EH (cell line): ENCODE measurements at places on chromosomes 2 and 18.

DNA sequence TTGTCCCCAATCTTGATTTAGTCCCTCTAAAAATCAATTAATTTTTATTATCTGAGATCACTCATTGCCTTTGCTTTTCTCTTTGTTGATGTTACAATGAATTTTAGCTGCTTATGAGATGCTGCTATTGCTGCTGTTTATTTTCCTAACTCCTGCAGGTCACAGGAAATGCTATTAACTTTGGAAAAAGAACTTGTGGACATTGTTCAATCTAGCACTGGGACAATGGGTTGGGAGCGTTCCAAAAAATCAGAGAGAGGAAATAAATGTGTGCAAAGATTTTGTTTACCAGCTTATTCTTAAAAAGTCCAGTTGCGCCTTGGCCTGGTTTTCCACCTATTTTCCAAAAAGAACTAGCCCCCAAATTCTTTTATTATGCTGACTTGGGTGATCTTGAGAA lies 268.3 kb downstream of the PTH2R start:
- DNase-seq, result no peak

DNA sequence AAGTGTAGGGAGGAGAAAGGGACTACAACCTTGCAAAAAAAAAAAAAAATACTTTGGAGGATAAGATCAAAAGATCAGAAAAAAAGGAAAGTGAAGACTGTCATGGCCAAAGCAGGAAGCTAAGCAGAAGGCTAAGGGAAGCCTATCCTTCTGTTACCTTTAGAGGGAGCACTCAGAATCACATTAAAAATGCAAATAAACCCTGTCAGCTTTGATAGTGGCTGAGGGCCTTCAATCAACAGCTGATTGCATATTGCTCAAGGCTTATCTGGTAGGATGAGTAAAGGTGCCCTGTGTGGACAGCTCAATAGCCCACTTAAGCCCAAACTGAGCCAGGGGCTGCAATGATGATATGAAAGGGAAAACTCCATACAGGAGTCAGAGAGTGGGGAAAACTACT lies 1021.2 kb downstream of the LRP1B start:
- DNase-seq, result peak; percentile 4

GRCh38 chr18:46378864-46379207 lies 274.7 kb downstream of the HAUS1 start:
- no peak for DNase-seq

- no peak for DNase-seq
These were observed 155.9 kb downstream of the RAB3GAP1 start for GRCh38 chr2:135208016-135208415.

DNA sequence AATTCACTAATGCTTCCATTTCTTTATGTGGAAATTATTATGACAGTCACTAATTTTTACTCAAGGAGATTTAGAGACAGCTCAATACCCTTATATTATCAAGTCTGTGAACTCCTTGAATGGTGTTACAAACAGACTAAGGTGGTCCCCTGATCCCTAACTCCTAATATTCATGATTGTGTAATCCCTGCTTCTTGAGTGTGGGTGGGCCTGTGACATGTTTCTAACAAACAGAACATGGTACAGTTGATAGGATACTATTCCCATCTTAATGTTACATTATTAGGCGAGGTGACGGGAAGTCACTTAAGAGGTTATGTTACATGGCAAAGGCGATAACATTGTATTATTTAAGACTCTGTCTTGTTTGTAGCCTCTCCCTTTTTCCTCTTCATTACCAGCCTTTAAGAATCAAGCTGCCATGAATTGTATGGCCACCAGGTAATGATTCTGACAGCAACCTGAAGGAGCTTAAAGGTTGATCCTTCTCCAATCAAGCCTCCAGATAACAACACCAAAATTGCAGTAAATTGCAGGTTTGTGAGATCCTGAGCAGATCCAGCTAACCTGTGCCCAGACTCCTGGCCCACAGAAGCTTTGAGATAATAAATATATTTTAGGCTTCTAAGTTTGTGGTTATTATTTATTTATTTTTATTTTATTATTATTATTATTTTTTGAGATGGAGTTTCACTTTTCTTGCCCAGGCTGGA lies 32.1 kb downstream of the CYTIP start:
- no peak for DNase-seq

GRCh38 chr2:105888625-105889024 lies 143.9 kb downstream of the NCK2 start:
- no peak for DNase-seq

GRCh38 chr18:48732767-48733424 lies 194.1 kb downstream of the CTIF start:
- DNase-seq, result no peak

- DNase-seq, result no peak
These were observed 6.5 kb downstream of the CTLA4 start for GRCh38 chr2:203873921-203874631.

DNA sequence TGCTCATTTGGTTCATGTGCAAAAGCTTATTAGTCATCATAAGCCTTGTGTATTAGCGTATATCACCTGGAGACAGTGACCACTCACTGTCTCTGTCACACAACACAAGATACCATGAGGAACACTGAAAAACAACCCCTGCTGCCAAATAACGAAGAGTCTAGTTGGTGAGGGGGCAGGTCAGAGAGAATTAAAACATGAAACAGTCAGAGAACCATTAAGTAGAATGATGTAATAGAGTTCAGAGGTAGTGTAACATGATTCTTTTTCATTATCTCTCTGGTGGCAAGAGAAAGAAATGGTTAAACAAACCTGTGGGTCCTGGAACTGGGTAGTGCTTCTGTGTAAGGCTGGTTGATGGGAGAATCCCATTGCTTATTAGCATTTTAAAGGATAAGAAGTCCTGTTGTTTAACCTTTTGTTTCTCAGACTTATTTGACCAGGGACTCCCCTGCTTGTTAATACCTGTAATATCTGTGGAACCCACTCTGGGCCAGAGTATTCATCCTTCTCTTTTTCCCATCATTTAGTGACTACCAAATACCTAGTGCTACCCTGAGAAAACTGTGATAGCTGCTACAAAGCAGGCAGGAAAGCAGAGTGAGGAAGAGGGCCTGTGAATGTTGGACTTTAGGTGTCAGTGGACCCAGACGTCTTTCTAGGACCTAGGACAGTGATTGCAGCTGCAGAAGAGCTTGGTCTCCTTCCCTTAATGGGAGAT lies 38.0 kb downstream of the PTRHD1 start:
- DNase-seq, result no peak

DNA sequence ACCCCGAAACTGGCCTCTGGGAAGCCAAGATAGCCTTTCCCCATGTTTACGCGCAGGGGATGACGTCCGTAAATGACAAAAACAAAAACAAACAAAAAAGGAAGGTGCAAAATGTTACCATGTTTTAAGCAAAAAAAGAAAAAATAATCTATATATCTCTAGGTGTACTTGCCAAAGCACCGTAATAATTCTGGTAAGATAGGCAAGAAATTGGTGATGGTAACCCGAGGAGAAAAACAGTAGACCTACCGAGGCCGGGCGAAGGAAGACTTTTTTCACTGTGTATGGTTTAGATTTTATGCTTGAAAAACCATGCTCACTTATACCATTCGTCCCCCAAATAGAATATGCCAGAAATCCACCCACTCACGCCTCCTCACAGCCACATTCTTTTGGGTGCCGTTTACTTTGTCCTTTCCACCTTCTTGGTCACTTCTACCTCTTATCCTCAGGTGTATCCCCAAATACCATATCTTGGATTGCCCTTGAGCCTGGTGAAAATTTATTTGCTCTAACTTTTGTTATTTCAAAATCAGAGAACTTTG lies 8.0 kb downstream of the GATA6 start:
- no peak for DNase-seq

- DNase-seq, result no peak
These were observed 21.7 kb downstream of the TET3 start for GRCh38 chr2:74006459-74006858.
